Astrocyte (in vitro differentiated cells and primary cell): ENCODE measurements at places on chromosomes 3 and 15. TPM values are rescaled to one million over a fixed set of nuclear protein-coding genes. Genes with fewer than 3 reads are reported as not detected.

ALDH1A2 gene
- 0.98 and 1.7 TPM in 2 replicates for total RNA-seq

GRCh38 chr15:22933641-22934061 lies 46.5 kb downstream of the CYFIP1 start:
- peaks cover 25% of the 10 kb centered on the region for H3K36me3 ChIP-seq
- peak overlapping the region; percentile 37 for H3K27ac ChIP-seq
- peak; percentile 46 for DNase-seq

- H3K4me1 ChIP-seq: peaks cover 3% of the 10 kb centered on the region
- no peaks in the 10 kb centered on the region for H3K27me3 ChIP-seq
- no peaks in the 10 kb centered on the region for H3K36me3 ChIP-seq
- no peak overlapping the region for H3K4me3 ChIP-seq
- DNase-seq: peak; percentile 4
- no peak overlapping the region for H3K27ac ChIP-seq
These were observed 53.9 kb downstream of the CALML4 start for GRCh38 chr15:68151277-68151676.

- H3K4me3 ChIP-seq: no peak overlapping the region
- DNase-seq: no peak
- H3K27me3 ChIP-seq: no peaks in the 10 kb centered on the region
These were observed 12.5 kb upstream of the FAM174B start for GRCh38 chr15:92667970-92668485.

DNA sequence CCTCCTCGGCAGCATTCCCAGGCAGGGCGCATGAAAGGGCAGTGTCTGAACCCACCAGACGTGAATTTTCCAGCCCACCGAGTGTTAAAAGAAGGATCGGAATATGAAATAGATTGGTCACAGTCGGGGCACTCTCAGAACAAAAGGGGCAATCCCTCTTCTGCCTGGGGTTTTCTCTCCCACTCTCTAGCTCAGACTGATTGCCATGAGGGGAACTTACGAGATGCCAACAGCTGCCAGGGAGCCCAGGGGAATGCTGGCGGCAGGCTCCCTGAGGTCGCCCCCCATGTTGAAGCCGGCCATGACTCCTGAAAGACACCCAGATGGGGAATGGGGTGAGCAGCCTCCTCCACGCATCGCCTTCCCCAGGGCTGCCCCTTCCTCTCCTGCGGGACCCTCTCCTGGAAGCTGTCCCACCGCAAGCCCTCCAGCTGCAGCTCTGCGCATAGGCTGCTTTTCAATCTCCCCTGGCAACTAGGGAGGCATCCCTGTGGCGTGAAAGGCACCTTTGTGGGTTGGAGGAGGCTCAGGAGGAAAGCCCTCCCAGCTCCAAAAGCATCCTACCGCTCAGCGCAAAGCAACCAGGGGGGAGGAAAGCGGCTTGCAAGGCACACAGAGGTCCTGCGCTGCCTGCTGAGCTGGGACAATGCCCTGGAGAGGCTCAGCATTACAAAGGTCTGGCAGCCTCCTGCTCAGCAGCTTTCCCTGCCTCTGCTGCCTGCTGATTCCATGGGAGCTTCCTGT lies 64.8 kb upstream of the HEG1 start:
- peak overlapping the region; percentile 3 for H3K27ac ChIP-seq
- H3K4me3 ChIP-seq: peak overlapping the region; percentile 27
- H3K36me3 ChIP-seq: no peaks in the 10 kb centered on the region
- peaks cover 49% of the 10 kb centered on the region for H3K4me1 ChIP-seq
- H3K27me3 ChIP-seq: no peaks in the 10 kb centered on the region

PML gene
- 116 and 119 TPM in 2 replicates for total RNA-seq

DNA sequence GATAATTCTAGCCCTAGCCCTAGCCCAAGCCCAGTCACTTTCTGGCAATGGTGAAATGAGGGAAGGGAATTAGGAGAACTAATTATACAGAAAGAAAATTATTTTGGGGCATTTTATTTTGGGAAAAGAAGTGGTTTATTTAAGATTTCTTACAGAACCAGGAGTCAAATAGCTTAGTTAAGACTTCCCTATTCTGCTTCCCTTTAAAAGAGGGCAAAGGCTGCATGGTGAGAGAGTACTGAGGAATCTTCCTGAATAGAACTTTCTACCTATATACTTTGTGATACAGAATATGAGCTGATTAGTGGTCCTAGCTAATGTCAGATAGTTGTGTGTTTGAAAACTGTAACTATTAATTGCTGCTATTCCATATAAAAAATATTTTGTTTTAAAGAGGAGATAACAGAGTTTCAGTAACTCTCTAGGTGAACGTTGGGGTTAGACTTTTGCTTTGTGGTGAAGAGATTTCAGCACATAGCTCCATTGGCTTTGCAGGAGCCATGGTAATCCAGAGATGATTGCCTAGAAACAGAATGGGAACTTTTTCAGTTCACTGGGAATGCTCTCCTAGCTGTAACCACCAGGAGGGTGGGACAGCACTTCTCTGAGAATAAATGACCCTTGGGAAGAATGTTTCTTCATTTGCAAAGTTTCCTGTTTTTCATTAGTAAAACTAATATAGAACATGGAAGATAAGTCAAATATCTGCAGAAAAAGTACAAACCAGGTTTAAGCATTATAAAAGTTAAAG lies 5.3 kb upstream of the GCSAM start:
- H3K4me3 ChIP-seq: no peak overlapping the region
- H3K36me3 ChIP-seq: no peaks in the 10 kb centered on the region
- no peak for DNase-seq

DNA sequence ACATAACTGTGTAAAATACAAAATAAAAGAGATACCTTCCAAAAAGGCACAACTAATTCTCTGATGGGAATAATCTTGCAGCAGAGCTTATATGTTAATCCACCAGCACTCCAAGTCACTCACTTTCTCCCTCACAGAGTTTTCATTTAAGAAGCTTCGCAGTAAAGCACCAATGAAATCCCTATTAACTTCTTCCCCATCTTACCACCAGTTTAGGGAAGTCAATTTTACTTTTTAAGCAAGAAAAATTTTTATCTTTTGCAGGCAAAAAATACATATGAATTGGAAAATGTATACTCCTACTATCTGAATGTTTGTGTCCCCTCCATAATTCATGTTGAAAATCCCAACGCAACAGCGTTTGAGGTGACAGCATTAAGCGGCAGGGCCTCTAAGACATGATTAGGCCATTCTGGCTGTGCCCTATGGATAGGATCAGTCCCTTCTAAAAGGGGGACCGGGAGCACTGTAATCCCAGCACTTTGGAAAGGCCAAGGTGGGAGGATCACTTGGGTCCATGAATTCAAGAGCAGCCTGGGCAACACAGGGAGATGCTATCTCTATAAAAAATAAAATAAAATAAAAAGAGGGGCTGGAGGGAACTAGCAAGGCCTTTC lies 435.8 kb downstream of the SHQ1 start:
- H3K4me3 ChIP-seq: no peak overlapping the region
- no peaks in the 10 kb centered on the region for H3K36me3 ChIP-seq
- H3K4me1 ChIP-seq: no peaks in the 10 kb centered on the region

GRCh38 chr3:167941234-167941995 lies 154.3 kb downstream of the GOLIM4 start:
- peaks cover 6% of the 10 kb centered on the region for H3K4me1 ChIP-seq
- H3K27ac ChIP-seq: peak overlapping the region; percentile 34
- H3K4me3 ChIP-seq: no peak overlapping the region
- peak; percentile 94 for DNase-seq

TGM4 gene
- total RNA-seq: 0.18 TPM in 1 of 2 replicates, not detected in the other

DNA sequence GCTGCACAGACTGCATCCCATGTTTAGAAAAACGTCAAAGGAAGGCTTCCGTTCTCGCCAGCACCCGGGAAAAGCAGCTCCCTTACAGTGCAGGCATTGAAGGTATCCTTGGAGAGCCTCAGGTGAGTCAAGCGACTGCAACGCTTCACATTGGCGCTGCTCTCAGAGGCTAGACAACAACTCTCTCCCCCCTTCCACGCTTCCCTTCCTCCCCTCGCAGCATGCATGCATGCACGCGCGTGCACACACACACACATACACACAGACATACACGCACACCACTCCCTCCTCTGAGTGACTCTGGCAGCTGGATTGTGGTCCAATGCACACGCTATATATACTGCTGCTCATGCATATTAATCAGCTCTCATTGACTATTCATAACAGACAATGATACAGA lies 191.1 kb downstream of the PDZRN3 start:
- peaks cover 3% of the 10 kb centered on the region for H3K27me3 ChIP-seq
- H3K4me3 ChIP-seq: no peak overlapping the region
- H3K4me1 ChIP-seq: no peaks in the 10 kb centered on the region
- H3K36me3 ChIP-seq: no peaks in the 10 kb centered on the region

DNA sequence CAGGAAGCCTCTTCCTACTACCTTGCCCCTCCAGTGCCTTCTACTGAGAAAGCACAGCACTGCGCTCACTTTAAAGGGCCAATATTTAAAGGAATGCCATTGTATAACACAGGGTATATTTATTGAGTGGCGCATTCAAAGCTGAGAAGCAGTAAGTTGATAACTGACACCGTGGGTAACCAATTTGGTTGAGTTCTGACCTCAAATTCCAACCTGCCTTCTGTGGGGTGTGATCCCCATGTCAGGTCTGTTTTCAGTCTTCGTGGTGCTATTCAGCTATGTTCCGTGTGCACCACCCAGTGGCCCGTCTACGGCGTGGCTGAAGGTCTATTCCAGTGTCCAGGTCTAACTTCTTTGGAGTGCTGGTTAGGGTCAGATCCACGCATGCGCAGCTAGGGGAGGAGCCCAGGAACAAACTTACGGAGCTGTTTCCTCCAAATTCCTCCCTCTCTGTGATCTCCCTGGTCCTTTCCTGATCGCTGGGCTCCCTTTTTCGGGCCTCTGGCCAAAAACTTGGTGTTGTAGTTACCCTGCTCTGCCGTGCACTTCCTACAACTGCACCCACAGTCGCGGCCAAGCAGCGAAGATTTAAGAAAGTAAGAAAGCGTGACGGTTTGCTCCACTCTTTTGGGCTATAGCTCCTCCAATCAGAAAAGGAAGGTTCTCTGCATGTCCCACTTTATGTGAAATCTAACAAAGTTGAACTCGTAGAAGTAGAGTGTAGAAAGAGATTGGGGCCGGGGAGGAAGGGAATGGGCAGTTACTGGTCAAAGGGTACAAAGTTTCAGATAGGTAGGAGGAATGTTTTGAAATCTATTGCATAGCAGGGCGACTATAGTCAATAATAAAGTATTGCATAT lies 7.7 kb downstream of the LRRC2 start:
- DNase-seq: peak; percentile 77
- H3K27ac ChIP-seq: peak overlapping the region; percentile 79
- H3K36me3 ChIP-seq: no peaks in the 10 kb centered on the region
- peaks cover 21% of the 10 kb centered on the region for H3K4me1 ChIP-seq
- H3K27me3 ChIP-seq: no peaks in the 10 kb centered on the region

DNA sequence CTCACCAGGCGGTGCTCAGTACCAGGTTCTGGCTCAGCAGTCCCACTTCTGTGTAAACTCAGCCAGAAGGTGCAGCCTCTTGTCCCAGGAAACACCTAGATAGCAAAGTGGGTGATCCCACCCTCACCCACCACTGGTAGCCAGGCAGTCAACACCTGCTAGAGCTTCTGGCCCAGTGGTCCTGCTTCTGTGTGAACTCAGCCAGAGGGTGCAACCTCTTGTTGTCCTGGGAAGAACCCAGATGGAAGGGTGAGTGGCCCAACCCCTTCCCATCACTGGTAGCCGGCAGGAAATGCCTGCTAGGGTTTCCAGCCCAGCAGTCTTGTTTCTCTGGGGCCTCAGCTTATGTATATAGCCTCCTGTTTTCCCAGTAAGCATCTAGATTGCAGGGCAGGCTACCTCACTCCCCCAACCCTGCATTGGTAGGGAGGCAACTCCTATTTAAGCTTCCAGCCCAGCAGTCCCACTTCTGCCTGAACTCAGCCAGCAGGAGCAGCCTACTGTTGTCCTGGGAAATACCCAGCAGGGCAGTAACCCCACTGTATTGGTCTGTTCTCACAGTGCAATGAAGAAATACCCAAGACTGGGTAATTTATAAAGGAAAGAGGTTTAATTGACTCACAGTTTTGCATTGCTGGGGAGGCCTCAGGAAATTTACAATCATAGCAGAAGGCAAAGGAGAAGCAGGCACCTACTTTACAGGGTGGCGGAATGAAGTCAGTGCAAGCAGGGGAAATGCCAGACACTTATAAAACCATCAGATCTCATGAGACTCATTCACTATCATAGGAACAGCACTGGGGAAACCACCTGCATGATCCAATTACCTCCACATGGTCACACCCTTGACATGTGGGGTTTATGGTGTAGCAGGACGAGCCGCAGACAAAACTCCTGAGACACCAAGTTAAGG lies 110.6 kb downstream of the DTWD1 start:
- no peaks in the 10 kb centered on the region for H3K36me3 ChIP-seq
- DNase-seq: no peak
- no peak overlapping the region for H3K4me3 ChIP-seq
- H3K4me1 ChIP-seq: no peaks in the 10 kb centered on the region
- H3K27me3 ChIP-seq: no peaks in the 10 kb centered on the region
- H3K27ac ChIP-seq: no peak overlapping the region

- no peaks in the 10 kb centered on the region for H3K27me3 ChIP-seq
- no peak overlapping the region for H3K27ac ChIP-seq
- H3K4me1 ChIP-seq: peaks cover 4% of the 10 kb centered on the region
- no peak overlapping the region for H3K4me3 ChIP-seq
- DNase-seq: no peak
- H3K36me3 ChIP-seq: no peaks in the 10 kb centered on the region
These were observed 18.4 kb upstream of the CMTM7 start for GRCh38 chr3:32373276-32373675.

DNA sequence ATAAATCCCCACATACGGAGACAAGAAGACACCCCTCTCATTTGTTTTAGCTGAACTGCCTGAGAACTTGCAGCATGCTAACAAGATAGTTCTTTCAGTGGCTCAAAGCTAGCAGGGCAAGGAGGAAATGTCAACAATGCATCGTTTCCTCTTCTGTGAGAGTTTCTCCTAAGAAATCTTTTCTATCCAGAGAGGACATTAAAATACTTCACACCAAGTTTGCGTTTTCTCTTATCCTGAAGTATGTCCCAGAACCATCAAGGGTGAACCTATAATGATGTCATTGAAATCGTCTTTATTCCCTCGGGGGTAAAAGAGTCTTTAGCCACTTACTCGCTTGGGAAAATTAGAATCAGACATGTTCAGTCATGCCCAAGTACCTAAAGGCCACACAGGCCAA lies 541.7 kb upstream of the MDFIC2 start:
- H3K27me3 ChIP-seq: no peaks in the 10 kb centered on the region
- no peak overlapping the region for H3K4me3 ChIP-seq
- H3K4me1 ChIP-seq: peaks cover 53% of the 10 kb centered on the region
- no peaks in the 10 kb centered on the region for H3K36me3 ChIP-seq
- H3K27ac ChIP-seq: peak overlapping the region; percentile 90
- no peak for DNase-seq

ADAMTS17 gene
- total RNA-seq: 0.14 and 0.27 TPM in 2 replicates

- no peaks in the 10 kb centered on the region for H3K27me3 ChIP-seq
- no peaks in the 10 kb centered on the region for H3K36me3 ChIP-seq
- H3K4me1 ChIP-seq: peaks cover 5% of the 10 kb centered on the region
- peak within 1 kb of the TSS; percentile 62 for H3K4me3 ChIP-seq
These were observed at the start of gene CIB2 for GRCh38 chr15:78131295-78132061. TSS of gene CIB2 (minus strand) at chr15:78131445. CDS start at chr15:78131215, 230 bp downstream.

GRCh38 chr3:99119385-99119784 lies 217.9 kb upstream of the DCBLD2 start:
- no peak overlapping the region for H3K4me3 ChIP-seq
- peak; percentile 56 for DNase-seq
- H3K36me3 ChIP-seq: no peaks in the 10 kb centered on the region
- H3K4me1 ChIP-seq: peaks cover 9% of the 10 kb centered on the region
- H3K27me3 ChIP-seq: no peaks in the 10 kb centered on the region

SAMD7 gene
- not detected in 2 replicates for total RNA-seq
